Thoracic aorta (tissue), 2 donors: ENCODE measurements at places on chromosomes 4 and X.

DNA sequence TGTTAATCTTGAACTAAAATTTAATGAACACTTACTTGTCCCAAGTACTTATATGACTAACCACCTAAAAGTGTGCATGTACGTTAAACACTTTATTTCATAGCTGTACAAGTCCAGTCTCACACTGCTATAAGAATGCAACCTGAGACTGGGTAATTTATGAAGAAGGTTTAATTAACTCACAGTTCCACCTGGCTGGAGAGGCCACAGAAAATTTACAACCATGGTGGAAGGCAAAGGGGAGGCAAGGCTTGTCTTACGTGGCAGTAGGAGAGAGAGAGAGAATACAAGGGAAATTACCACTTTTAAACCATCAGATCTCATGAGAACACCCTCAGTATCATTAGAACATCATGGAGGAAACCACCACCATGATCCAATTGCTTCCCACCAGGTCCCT lies 748.7 kb upstream of the HS3ST1 start:
- DNase-seq = no peak

DNA sequence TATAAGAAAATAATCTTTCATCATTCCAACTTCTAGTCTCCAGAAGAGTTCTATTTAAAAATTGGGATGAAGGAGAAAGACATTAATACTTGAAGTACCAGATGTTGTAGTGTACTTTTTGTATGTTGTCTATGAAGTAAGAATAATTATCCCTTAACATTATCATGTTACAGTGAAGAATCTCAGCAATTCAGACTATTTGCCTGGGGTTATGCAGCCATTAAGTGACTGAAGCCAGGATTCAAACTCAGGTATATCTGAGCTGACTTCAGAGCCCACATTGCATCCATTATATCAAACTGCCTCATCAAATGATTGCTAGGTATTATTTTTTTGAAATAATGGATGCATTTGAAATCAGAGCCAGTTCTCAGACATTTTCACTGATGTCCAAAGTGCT lies 76.1 kb upstream of the FHDC1 start:
- no peak for DNase-seq

DNA sequence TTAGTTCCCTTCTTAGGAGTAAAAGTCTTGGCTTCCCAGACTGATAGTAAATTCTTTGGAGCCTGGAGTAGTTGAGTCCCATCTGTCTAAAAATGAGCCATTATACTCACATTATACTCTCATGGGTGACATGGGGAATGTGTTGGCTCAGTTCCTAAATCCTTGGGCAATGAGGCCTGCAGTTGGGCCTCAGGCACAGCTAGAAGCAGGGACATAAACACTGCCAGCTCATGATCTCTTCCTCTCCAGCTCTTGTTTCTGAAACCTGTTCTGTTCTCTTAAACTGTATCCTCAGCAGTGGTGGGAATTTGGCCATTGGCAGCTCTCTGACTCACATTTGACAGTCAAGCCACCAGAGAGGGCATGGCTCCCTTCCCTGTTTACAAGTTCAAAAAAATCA lies 212.5 kb downstream of the SPATA18 start:
- peak; percentile 4 for DNase-seq

DNA sequence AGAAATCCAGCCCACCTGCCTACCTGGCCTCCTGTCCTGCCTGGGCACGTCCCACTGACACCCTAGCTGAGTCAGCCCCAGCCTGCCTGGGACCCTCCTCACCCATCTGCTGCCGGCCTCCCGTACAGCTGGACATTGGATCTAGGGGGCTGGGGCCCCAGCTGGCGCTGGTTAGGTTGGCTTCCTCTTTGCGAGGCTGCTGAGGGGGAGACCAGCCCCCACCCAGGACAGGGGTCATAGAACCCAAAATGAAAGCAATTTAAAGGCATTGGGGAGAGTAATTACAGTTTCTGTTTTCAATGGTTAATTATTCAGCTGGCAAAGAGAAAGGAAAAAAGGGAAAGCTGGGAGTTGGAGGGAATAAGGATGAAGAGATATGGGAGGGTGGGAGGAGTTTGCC lies 15.8 kb downstream of the EFNB1 start:
- no peak for DNase-seq

GRCh38 chr4:44438687-44439086 lies 9.9 kb downstream of the KCTD8 start:
- DNase-seq = no peak

DNA sequence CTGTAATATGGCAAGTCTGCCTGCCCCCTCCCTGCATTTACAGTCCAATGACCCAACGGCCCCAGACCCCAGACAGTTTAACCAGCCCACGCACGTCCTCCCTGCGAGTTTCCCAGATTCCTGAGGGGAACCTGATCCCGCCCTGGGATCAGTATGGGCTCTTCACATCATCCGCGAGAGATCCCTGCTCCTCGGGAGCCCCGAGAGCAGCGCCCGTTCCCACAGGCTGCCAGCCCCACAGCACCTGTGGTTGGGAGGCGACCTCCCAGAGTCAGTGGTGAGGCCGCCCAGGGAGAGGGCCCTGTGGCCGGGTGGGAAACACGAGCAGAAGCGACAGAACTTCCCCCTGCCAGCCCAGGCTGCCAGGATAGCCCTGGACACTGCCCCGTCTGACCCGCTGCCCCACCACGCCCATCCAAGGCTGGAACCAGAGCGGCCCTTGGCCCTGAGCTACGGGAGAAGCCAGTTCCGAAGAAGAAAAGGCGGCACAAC lies 32.8 kb downstream of the TSC22D3 start:
- DNase-seq = no peak

DNA sequence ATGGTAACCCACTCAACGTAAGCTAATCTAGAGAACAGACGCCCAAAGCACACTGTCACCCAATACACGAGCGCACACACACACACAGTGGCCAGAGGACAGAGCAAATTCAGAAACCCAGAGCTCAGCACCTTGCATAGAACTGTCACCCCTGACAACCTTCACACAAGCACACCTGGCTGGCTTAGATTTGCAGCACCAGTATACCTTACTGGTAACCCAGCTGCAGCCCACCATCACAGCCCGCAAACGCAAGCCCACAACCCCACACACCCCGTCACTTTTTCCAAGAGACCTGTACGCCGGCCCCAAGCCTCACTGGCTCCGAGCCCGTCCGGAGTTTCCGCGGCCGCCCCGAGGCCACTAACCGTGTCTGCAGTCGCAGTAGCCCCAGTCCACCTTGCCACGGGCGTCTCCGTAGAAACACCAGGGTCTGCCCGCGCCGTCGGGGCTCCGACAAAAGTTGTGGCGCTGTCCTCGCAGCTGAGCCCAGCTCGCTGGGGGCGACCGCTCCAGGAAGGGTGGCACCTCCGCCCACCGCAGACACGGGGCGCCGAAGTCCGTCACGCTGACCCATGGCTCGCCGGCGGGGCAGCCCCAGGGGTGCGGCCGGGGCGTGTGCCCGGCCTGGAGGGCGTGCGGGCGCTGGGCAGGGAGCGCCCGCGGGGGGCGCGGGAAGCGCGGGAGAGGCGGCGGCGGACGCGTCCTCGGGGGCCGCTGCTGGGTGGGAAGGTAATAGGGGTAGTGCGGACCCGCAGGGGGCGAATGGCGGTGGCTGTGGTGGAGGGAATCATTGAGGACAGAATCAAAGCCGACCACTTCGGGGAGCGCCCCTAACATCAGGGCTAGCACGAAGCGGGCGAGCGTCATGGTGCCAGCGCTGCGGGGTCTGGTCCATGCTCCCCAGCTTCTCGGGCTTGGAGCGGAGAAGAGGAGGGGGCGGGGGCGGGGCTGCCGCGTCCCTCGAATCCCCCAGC lies 664 bp downstream of the PRSS12 start:
- DNase-seq = no peak

- no peak for DNase-seq
These were observed 199.3 kb downstream of the PCDH18 start for GRCh38 chr4:137333031-137333430.

DNA sequence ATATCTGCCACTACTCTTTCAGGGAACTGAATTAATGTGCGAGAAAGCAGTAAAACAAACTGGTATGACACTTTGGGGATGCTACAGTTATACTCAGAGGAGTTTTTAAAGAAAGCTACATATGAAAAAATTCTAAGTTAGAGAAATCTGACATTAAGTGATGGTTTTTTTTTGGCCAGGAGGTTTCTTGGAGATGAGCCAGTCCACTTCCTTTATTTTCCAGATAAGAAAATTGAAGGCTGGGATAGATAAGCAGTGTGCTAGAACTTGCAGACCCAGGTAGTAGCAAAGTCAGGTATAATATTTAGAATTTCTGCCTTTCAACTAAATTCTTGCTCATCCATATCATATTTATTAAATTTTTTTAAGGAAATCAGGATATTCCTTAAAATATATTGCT lies 106.8 kb downstream of the FAT4 start:
- no peak for DNase-seq

- DNase-seq = no peak
These were observed 21.5 kb downstream of the SLC9A7 start for GRCh38 chrX:46737462-46737861.

GRCh38 chr4:173910891-173911290 lies 372.6 kb downstream of the FBXO8 start:
- DNase-seq = no peak

- no peak for DNase-seq
These were observed 4.6 kb downstream of the EDA2R start for GRCh38 chrX:66634272-66634671.

GRCh38 chr4:69536980-69537379 lies 41.3 kb upstream of the UGT2B4 start:
- DNase-seq = no peak

- DNase-seq = no peak
These were observed 15.7 kb downstream of the SUPT20HL2 start for GRCh38 chrX:24298191-24298590.

GRCh38 chr4:1451106-1451751 lies 45.0 kb upstream of the NKX1-1 start:
- no peak for DNase-seq

- DNase-seq = no peak
These were observed 119.7 kb upstream of the CXorf51A start for GRCh38 chrX:146934256-146934655.

- no peak for DNase-seq
These were observed 2.4 kb downstream of the NKX1-1 start for GRCh38 chr4:1403591-1404572.

GRCh38 chr4:19402581-19403065 lies 849.1 kb upstream of the SLIT2 start:
- no peak for DNase-seq

DNA sequence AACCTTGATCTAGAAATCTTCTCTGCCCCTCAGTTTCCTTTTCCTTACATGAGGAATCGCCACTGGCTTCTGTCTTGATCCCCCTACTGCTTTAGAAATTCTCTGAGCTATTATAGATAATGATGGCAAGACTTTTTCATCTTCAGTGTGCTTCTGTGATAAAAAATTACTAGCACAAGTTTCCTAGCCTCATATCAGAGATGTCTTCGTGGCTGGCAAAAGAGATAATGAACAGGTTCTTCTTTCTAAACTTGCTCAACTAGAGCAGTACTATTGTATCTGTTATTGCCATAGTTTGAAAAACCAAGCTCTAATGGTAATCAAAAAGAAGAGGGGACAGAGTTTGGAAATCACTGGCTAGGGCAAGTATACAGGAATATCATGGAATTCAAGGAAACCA lies 4.1 kb upstream of the PDGFC start:
- DNase-seq = no peak

- DNase-seq = no peak
These were observed 45.9 kb downstream of the DOCK11 start for GRCh38 chrX:118541482-118541881.

- DNase-seq = no peak
These were observed 19.3 kb upstream of the ADD1 start for GRCh38 chr4:2824329-2824835.

DNA sequence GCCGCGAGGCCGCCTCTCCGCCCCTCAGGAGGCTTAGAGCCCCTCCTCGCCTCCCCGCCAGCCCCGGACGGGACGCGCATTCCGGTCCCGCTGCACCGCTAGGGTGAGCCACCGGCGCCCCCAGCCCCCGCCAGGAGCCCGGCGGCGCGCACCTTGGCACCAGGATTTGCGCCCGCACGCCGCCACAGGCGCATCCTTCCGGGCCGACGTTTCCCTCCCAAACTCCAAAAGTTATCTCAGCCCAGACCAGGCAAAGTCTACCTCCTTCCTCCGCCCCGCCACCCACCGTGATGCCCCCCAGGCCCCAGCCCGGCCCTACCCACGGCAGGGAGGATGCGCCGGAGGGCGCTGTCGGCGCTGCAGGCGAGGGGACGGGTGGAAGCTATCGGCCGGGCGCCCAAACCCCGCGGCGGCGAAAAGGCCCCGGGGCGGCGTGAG lies 538 bp downstream of the SCML2 start:
- no peak for DNase-seq

DNA sequence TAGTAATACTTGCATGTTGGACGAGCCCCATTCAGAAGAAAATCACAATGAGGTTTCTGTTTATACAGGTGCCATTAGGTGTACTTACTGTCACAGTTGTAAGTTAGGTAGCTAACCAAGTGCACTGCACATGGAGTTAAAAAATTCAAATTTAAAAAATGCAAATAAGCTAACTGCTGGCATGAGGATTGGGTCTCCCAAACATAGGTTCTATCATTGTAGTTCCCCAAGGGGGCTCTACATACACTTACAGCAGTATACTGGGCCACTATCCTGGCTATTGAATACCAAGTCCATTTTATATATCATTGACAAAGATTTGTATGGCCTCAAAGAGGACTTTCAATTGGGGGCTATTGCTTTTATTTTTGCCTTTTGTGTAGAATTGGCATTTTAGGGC lies 153.4 kb downstream of the FMR1NB start:
- no peak for DNase-seq

DNA sequence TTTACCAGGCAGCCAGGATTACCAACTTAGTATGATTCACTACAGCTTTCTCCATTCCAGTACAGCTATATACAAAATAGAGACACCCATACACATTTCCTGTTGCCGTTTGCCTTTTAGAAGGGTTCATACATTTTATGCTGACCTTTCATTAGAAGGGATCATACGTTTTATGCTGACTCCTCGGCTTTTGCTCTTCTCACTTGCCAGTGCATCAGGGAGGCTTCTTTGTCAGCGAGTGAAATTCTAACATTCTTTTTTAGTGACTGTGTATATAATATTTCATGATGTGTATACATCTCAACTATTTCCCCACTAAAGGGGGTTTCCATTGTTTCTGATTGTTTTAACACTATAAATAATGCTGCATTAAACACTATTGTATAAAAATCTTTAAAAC lies 552.6 kb downstream of the TRIML1 start:
- DNase-seq = no peak

GRCh38 chrX:24702362-24703184 lies 8.9 kb downstream of the POLA1 start:
- DNase-seq = no peak

DNA sequence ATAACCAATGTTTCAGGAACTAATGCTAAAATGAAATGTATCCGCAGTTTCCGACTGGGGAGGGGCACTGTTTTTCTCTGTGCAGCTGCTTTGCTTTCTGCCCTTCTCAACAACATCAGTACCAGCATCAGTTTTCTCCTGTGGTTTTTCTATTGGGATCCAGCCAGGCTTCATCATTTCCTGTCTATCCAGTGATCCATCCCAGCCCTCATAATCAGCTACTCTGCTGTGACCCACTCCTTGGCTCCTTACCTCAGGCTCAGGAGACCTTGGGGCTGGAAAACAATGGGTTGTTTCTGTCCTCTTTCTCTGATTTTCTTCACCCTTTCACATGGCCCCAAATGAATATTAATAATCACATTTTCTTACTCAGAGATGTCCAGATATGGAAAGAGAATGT lies 222.2 kb upstream of the DKK2 start:
- DNase-seq = no peak
